Amygdala (tissue), 56 donors: ENCODE measurements at places on chromosomes 5 and 9.

DNA sequence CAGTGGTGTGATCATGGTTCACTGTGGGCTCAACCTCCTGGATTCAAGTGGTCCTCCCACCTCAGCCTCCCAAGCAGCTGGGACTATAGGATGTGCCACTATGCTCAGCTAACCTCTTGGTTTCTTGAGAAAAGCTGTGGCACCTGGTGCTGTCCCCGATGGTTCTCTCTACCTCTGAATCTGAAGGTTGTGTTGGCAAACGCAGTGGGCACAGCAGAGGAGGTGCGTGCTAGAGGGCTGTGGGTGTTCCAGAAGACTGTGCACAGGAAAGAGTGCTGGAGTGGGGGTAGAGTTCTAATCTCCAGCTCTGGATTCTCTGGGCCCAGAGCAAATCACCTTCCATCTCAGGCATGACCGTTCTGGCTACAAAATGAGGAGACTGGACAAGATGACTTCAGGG lies 12.5 kb downstream of the RGS3 start:
- no peak for DNase-seq

- DNase-seq = no peak
These were observed 121.3 kb downstream of the LHFPL2 start for GRCh38 chr5:78527054-78527859.

GRCh38 chr9:136544964-136545691 lies 720 bp downstream of the NOTCH1 start:
- DNase-seq = no peak

DNA sequence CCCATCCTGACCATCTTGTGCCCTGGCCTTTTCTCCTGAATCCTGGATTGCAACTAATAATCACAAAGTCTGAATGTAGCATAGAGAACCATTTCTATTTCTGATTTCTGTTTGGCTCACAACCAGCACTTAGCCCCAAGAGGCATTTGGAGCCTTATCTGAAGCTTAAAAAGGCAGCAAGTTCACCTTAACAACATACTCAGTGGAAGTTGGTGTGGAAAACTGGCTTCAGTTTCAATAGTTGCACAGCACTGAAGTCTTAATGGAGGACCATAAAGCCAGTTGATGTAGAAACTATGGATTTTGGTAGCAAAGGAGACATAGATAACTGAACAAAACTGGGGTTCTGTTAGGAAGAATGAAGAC lies 574.1 kb downstream of the PSAT1 start:
- DNase-seq = no peak

GRCh38 chr5:157484768-157485167 lies 24.8 kb downstream of the NIPAL4 start:
- DNase-seq = no peak

- DNase-seq = no peak
These were observed 898.5 kb upstream of the SEMA6A start for GRCh38 chr5:117473165-117473564.

- DNase-seq = no peak
These were observed 81.0 kb upstream of the BNC2 start for GRCh38 chr9:16951502-16951901.

GRCh38 chr5:141715346-141715905 lies 33.4 kb upstream of the ARAP3 start:
- no peak for DNase-seq

- DNase-seq = no peak
These were observed 10.8 kb downstream of the KLF4 start for GRCh38 chr9:107478805-107479204.

GRCh38 chr5:73592551-73592950 lies 27.0 kb downstream of the UTP15 start:
- DNase-seq = no peak

- no peak for DNase-seq
These were observed 8.0 kb upstream of the MAN2A1 start for GRCh38 chr5:109681763-109682162.

- no peak for DNase-seq
These were observed 1.5 kb downstream of the PCSK1 start for GRCh38 chr5:96431376-96432187.

- DNase-seq = no peak
These were observed 5.3 kb upstream of the MSX2 start for GRCh38 chr5:174718880-174719610.

DNA sequence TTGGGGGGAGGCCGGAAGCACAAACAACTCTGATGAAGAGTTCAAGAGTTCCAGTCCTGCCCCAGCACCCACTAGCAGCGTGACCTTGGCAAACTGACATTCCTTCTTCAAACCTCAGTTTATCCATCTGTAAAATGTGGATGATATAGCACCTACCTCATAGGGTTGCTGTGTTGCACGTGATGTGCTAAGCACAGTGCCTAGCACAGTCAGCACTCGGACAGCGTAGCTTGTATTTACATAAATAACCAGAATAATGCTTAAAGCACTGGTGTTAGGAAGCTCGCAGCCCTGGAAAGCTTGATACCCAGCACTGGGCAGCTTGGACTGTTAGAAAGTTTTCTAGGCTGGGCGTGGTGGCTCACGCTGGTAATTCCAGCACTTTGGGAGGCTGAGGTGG lies 5.1 kb downstream of the PKN3 start:
- no peak for DNase-seq

DNA sequence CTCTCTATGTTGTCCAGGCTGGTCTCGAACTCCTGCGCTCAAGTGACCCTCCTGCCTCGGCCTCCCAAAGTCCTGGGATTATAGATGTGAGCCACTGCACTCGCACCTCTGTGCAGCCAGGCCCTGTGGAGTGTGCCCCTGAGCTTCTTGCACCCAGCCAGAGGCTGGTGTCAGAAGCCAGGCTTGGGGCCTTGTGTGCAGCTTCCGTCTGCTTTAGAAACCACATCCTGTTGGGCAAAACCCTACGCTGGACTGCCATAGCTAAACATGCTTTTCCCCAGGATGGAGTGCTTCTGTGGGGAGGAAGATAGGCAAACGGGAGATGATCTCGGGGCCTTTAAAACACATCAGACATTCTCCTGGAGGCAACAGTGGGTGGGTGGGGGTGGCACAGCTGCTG lies 40.1 kb downstream of the PRRT1B start:
- DNase-seq = no peak

DNA sequence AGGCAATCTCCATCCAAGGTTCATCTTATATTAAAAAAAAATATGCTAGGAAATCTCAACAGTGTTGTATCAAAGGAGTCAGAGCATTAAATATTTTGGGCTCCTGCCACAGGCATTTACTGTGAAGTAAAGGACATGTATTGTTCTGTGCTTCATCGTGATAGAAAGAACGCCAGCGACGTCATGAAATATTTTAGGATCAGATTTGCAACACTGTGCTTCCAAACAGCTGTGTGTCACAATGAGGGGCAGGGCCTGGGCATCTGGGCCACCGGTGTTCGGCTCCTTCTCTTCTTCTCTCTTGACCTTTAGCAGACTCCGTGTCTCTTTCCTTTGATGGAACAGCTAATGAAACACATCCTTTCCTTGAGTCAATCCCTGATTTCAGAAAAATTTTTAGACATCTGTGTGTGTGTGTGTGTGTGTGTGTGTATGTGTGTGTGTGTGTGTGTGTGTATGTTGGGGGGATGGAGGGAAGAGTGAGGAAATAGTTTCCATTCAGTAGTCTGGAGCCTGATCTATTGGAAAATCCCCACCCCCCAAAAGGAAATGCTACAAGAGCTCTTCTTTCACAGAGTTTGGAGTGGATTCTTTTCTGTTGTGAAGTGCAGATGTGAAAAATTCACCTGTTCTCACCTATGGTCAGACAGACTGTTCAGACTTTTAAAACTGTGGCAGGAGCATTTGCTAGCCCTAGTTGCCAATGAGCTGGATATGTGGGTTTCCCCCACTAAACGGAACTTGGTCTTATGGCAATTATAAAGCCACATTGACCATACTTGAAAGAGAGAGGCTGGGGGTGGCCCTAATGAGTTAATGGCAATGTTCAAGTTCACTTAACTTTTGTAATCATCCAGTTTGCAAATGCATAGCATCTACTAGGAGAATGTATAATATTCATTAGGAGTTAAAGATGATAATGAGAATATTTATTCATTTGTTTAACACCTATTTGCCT lies 18.1 kb upstream of the TNC start:
- no peak for DNase-seq

DNA sequence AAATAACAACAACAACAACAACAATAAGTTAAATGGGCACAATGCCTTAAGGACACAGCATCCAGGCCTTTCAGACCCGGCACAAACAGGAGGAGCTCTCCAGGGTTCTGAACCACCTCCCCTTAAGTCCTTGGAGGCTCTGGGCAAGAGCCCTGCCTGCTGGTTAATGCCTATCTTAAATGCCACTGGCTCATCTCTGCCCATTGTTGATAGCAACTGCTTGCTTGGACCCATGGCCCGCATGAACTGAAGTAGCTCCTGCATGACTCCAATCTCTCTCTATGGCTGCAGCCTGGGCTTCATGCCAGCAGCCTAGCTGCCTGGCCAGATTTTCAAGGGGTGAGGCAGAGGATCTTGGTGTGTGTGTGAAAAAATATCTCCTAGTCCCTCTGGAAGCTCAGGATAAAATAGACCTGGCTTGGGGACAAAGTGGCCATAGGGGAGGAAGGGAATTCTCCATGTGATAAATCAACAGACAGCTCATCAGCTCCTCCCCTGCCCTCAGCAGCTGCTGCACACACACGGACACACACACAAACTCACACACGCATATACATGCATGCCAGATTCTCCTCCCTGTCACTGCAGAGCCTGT lies 27.4 kb downstream of the FAM219A start:
- no peak for DNase-seq

GRCh38 chr5:6522331-6522730 lies 73.7 kb downstream of the UBE2QL1 start:
- DNase-seq = no peak

GRCh38 chr5:142545650-142546322 lies 140.1 kb downstream of the FGF1 start:
- DNase-seq = no peak

DNA sequence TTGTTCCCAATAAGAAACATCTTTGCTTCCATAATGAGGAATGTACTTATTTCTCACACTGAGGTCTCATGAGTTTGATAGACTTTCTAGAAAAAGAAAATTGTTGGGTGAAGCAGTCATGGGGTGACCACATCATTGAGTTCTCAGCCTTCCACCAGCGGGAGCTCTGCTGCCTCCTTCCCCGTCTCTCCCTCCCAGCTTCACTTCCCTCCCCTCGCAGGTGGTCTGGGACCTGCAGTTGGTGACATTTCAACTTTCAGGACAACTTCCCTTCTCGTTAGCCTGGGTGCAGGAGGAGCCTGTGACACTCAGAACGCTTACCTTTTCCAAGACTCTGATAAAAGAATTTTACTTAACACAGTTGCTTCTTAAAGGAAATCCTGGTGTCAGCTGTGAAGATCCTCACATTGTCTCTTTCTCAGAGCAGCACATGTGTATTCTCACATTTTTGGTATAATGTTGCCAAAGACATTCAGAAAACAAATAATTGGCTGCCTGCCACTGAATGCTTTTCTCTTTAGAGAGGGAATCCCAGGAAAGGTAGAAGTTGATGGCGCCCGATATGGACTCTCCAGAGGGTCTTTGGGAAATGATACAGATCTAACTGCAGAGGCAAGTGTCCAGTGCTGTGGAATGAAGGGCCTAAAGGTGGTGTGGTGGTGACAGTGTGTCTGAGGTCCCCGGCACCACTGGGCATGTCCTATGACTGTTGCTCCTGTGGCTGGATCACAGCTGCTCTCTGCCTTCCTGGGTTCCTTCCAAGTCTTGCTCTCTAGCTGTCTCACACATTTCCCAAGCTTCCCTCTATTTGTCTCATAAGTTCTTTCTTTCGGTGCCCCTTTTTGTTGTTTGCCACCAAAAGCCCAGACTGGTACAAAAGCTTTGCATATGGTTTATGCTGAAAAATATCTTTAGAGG lies 238.1 kb downstream of the GAS1 start:
- no peak for DNase-seq

- DNase-seq = no peak
These were observed 56.5 kb downstream of the ADAMTS2 start for GRCh38 chr5:179288809-179289185.

DNA sequence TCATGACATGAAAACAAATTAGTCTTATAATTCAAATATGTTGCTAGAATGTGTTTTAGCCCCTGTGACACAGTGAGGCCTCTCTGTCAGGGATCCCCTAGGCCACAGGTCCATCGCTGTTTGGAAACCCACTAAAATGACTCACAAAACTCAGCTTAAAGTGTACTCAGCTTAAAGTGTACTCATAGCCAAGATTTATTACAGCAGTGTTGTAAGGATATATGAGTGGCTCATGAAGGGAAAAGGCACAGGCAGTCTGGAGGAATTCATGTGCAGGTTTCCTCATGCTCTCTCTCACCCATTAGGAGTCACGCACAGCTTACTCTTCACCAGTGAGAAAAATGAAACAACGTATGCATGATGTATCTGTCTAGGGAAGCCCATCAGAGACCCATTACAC lies 24.4 kb upstream of the TGFBI start:
- no peak for DNase-seq

DNA sequence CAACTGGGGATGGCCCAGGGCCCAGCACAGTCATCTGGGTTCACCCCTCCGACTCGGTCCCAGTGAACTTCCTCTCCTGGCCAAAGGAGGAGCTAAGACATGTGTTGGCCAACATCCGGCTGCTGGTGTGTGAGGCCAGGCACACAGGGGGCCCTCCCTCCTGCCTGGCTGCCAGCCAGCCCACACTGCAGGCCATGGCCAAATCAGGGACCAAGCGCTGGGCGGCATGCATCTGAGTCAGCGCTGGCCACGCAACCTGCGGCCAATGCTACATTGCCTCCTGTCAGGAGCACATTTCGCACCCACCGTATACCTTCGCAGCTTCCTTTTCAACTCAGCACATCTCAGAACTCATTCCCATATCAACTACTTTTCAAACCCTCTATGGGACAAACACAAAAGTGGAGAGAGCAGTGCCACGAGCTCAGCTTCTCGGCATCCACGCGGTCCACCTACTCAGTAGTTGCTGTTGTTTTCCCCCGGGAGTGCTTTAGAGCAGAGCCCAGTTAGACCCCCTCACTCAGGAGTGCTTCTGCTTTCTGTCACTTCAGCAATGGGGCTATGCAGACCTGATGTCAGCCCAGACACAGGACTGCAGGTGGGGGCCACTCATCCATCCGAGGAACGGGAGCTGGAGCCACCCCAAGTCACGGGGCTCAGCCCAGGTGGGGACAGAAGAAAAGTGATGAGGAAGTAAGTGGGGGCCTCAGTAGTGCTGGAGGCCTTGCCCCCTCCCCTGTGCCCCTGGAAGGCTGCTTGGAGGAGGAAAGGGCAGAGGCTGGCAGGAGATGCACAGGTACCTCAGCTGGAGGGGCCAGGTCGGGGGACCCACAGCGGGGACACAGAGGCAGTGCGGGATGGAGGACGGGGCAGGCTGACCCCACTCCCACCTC lies 13.9 kb downstream of the NINJ1 start:
- no peak for DNase-seq

DNA sequence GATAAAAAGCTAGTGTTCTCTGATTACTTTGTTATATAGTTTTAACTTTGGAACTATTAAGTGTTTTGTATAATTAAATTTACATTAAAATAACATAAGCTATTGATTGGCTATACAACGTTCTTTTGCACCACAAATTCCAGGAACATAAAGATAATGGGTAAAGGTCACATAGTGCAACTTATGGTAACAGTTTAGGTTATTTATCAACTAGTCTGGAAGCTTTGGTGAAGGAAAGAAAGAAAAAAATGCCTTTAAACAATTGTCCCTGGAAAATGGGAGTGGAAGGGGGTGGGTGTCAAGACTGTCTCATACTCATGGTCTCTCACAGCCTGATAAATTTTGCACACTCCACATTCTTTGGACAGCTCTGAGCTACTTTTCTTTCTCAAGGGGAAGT lies 17.1 kb upstream of the SPARC start:
- DNase-seq = no peak
